Heart left ventricle (tissue), 16 donors: ENCODE measurements at places on chromosomes 5 and 9.
A peak's percentile ranks its signal among the peaks of the same experiment; 100 is the strongest.

DNA sequence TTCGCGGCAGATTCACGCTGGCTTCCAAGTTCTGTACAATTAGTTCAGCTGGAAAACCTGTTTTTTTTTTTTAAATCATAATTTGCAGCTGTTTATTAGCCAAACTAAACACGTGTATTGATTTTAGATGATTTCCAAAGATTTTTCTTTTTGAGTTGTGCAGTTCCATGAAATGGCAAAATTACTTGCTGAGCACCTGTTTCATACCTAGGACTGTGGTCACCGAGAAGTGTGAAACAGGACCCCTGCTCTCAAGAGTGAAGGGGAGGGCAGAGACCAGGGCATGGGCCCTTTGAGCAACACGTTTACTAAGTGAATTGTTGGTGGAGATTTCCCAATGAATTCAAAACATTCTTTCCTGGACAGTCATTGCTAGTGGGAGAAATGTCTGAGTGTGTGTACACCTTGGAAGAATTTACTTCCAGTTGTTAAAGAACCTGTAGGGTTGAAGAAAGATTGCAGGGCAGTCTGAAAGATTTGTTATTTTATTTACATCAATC lies 688 bp downstream of the SNX24 start:
- DNase-seq = no peak
- H3K4me1 ChIP-seq = peaks cover 17% of the 10 kb centered on the region
- no peaks in the 10 kb centered on the region for H3K36me3 ChIP-seq
- H3K27me3 ChIP-seq = no peaks in the 10 kb centered on the region
- peak overlapping the region; percentile 82 for H3K4me3 ChIP-seq
- H3K27ac ChIP-seq = peak overlapping the region; percentile 87

DNA sequence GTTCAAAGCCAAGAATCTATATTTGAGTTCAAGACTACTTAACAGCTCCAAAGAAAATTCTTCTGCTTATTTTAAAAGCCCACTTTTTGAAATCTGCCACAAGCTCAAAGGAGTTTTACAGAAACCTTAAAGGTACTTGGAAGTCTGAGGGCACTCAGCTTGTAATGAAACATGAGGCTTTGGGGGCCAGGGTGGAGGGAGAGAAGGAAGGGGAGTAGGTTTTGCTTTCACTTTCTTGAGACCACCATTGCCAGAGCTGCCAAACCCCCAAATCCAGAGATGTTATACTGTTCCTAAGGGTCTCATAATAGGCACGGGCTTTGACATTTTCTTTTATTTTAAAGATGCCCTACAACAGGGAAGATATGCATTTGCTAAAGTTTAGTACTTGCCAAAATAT lies 42.6 kb upstream of the TNFAIP8 start:
- H3K27me3 ChIP-seq = no peaks in the 10 kb centered on the region
- H3K4me3 ChIP-seq = no peak overlapping the region
- no peak for DNase-seq
- H3K36me3 ChIP-seq = no peaks in the 10 kb centered on the region

DNA sequence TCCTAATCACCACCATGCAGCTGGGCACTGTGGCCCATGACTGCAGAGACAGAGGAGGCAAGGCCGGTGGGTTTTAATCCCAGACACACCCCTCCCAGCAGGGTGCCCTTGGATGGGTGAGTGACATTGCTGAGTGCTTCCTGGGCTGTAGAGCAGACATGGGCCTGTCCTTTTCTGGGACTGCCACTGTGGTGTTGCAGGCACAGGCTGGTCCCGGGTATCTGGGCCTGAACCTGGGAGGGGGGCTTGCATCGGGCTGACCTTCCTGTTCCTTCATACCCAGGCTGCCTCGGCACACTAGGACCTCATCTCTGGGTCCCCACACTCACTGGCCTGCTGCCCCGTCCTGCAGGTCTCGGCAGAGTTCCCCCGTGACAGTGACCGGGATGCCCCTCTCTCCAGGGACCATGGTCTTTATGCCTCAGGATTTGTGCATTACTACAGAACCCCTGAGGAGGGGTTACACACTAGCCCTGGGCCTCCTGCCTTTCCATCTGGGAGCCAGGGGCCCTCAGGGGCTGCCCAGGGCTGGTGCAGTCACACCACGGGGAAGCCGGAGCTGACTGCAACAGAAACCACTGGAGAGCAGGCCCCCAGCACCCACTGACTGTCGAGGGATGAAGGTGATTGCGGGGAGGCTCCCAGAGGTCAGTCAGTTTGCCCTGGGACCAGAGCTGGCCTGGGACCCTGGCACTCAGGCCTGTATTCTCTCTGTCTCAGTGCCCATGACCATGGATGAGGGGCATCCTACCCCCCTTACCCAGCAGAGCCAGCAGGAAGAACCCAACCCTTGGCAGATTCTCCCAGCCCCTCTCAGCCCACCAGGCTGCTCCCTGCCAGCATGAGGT lies 8.9 kb upstream of the SLC25A48 start:
- H3K4me1 ChIP-seq = no peaks in the 10 kb centered on the region
- no peaks in the 10 kb centered on the region for H3K27me3 ChIP-seq
- no peak overlapping the region for H3K4me3 ChIP-seq
- H3K36me3 ChIP-seq = no peaks in the 10 kb centered on the region
- DNase-seq = no peak

GRCh38 chr9:130172161-130172857 lies at the start of gene NCS1:
NCS1 (plus strand) TSS chr9:130172404; CDS start chr9:130172664, 260 bp downstream.
- no peaks in the 10 kb centered on the region for H3K36me3 ChIP-seq
- no peaks in the 10 kb centered on the region for H3K4me1 ChIP-seq
- peak; percentile 77 for DNase-seq
- H3K27me3 ChIP-seq = peaks cover 7% of the 10 kb centered on the region

DNA sequence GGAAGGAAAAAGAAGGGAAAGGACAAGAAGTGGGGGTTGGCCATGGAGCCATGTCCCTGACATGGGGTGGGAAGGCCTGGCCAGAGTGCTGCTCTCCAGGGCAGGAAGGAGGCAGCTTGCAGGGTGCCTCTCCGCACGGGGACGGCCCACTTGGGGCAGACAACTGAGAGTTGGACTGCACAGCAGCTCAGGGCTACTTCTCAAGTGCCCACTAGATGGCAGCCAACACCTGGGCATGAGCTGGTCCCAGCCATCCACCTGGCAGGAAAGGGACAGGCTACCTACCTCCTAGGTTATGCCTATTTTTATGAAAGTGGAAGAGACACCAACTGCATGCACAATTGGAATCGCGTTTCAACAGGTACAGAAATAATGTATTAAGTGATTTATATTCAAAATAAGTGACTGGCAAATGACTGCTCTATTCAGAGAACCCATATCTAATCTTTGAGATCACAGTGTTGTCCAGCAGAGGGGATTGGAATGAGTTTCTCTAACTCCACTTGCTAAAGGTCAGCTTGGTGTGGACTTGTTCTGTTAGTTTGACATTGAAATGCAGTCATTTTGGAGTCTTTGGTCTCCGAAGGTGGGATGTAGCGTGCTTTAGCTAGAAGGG lies 113.4 kb downstream of the SYK start:
- no peak overlapping the region for H3K4me3 ChIP-seq
- no peaks in the 10 kb centered on the region for H3K36me3 ChIP-seq
- DNase-seq = peak; percentile 77
- H3K27me3 ChIP-seq = no peaks in the 10 kb centered on the region
- no peak overlapping the region for H3K27ac ChIP-seq
- no peaks in the 10 kb centered on the region for H3K4me1 ChIP-seq

DNA sequence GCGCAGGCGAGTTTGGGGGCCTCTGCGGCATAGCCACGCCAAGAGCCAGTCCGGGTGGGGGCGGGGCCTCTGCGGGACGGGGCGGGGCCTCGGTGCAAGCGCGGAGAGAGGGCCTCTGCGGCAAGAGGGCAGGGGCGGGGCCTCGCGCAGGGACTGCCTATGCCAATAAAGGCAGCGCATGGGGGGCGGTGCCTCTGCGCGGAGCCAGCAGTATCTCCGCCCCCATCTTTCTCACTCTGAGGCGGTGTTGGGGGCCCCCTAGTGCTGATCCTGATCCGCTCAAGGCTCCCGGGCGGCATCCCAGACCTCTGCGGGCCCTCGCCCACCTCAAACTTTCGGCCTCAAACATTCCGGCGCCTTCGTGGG lies 9.2 kb upstream of the GPRIN1 start:
- H3K27me3 ChIP-seq = peaks cover 48% of the 10 kb centered on the region
- H3K4me3 ChIP-seq = no peak overlapping the region
- H3K4me1 ChIP-seq = no peaks in the 10 kb centered on the region
- DNase-seq = peak; percentile 65
- no peak overlapping the region for H3K27ac ChIP-seq

GRCh38 chr5:76345582-76345981 lies 57.5 kb upstream of the IQGAP2 start:
- H3K27me3 ChIP-seq = no peaks in the 10 kb centered on the region
- no peak for DNase-seq
- H3K4me1 ChIP-seq = no peaks in the 10 kb centered on the region

DNA sequence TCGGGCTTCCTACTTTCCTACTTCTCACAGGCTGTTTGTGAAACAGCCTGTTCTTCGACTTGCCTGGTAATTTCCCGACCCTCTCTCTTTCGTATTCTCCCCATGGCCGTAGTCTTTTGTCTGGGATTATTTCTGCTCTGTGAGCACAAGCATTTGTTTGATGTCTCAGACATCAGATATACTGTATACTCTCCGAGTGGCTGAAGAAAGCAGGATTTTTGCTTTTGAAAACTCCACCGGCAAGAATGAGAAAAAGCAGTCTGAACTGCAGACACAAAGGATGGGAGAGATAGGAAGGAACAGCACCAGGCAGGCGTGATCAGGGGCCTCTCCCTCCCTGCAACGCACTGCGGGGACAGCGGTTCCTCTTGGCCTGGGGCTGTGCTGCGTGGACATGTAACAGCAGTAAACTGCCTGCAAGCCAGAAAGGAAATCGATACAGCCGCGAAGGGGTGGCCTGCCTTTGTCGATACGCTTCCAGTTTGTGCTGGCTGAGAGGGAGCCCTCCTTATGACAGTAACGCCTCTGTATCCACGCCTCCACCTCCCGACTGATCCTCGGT lies 313.9 kb upstream of the TLE4 start:
- no peaks in the 10 kb centered on the region for H3K36me3 ChIP-seq
- DNase-seq = no peak
- no peak overlapping the region for H3K27ac ChIP-seq
- no peaks in the 10 kb centered on the region for H3K4me1 ChIP-seq
- H3K4me3 ChIP-seq = peak overlapping the region; percentile 26

GRCh38 chr9:92257327-92257726 lies 36.2 kb downstream of the IARS1 start:
- no peak overlapping the region for H3K4me3 ChIP-seq
- DNase-seq = no peak
- H3K27ac ChIP-seq = no peak overlapping the region
- H3K36me3 ChIP-seq = peaks cover 39% of the 10 kb centered on the region
- no peaks in the 10 kb centered on the region for H3K4me1 ChIP-seq
- no peaks in the 10 kb centered on the region for H3K27me3 ChIP-seq

GRCh38 chr5:37915097-37915736 lies 75.4 kb upstream of the GDNF start:
- no peak overlapping the region for H3K4me3 ChIP-seq
- no peak overlapping the region for H3K27ac ChIP-seq
- no peaks in the 10 kb centered on the region for H3K4me1 ChIP-seq
- DNase-seq = no peak
- no peaks in the 10 kb centered on the region for H3K36me3 ChIP-seq
- no peaks in the 10 kb centered on the region for H3K27me3 ChIP-seq

- H3K27ac ChIP-seq = no peak overlapping the region
- no peak overlapping the region for H3K4me3 ChIP-seq
- DNase-seq = no peak
- H3K36me3 ChIP-seq = no peaks in the 10 kb centered on the region
Observed at GRCh38 chr5:59565551-59565950, 328.0 kb downstream of the PDE4D start.

- H3K36me3 ChIP-seq = peaks cover 7% of the 10 kb centered on the region
- DNase-seq = peak; percentile 67
- H3K4me1 ChIP-seq = no peaks in the 10 kb centered on the region
- no peaks in the 10 kb centered on the region for H3K27me3 ChIP-seq
- peak overlapping the region; percentile 90 for H3K27ac ChIP-seq
Observed at GRCh38 chr5:156329171-156329611, 2.2 kb downstream of the SGCD start.

GRCh38 chr9:91146391-91147019 lies 215.2 kb downstream of the AUH start:
- peaks cover 2% of the 10 kb centered on the region for H3K4me1 ChIP-seq
- H3K36me3 ChIP-seq = no peaks in the 10 kb centered on the region
- H3K27me3 ChIP-seq = no peaks in the 10 kb centered on the region

- H3K36me3 ChIP-seq = peaks cover 85% of the 10 kb centered on the region
- DNase-seq = no peak
- no peak overlapping the region for H3K27ac ChIP-seq
- no peaks in the 10 kb centered on the region for H3K4me1 ChIP-seq
- H3K4me3 ChIP-seq = no peak overlapping the region
Observed at GRCh38 chr9:120830151-120830550, 12.6 kb downstream of the PSMD5 start.

- H3K36me3 ChIP-seq = no peaks in the 10 kb centered on the region
- no peaks in the 10 kb centered on the region for H3K4me1 ChIP-seq
- H3K4me3 ChIP-seq = no peak overlapping the region
- no peak for DNase-seq
- H3K27me3 ChIP-seq = no peaks in the 10 kb centered on the region
- H3K27ac ChIP-seq = no peak overlapping the region
Observed at GRCh38 chr9:114549697-114550330, 37.8 kb upstream of the ATP6V1G1 start.

GRCh38 chr5:81749561-81750307 lies 1.2 kb downstream of the SSBP2 start:
- DNase-seq = peak; percentile 51
- H3K4me1 ChIP-seq = peaks cover 2% of the 10 kb centered on the region
- H3K27me3 ChIP-seq = no peaks in the 10 kb centered on the region
- H3K4me3 ChIP-seq = peak overlapping the region; percentile 78
- no peaks in the 10 kb centered on the region for H3K36me3 ChIP-seq
- peak overlapping the region; percentile 100 for H3K27ac ChIP-seq

DNA sequence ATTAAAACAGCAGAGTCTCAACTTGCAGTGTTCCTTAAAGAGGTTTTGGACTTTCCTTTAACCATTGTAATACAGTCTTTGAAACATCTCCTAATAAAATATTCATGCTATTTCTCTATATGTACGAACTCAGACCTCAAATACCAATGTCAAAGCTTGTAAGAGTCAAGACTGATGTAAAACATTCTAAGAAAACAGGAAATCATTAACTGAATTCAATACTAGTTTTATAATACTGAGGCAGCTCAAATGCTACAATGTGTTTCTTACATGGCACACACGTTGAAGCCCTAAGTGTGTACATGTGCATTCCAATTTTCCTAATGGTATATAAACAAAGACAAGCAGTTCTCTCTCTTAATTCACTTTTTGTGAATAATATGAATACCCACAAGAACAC lies 11.6 kb downstream of the PSIP1 start:
- no peaks in the 10 kb centered on the region for H3K27me3 ChIP-seq
- no peak overlapping the region for H3K4me3 ChIP-seq
- DNase-seq = no peak
- peaks cover 29% of the 10 kb centered on the region for H3K36me3 ChIP-seq
- H3K27ac ChIP-seq = no peak overlapping the region

GRCh38 chr9:20511686-20512085 lies 110.6 kb downstream of the MLLT3 start:
- H3K27ac ChIP-seq = no peak overlapping the region
- H3K36me3 ChIP-seq = no peaks in the 10 kb centered on the region
- DNase-seq = no peak
- no peak overlapping the region for H3K4me3 ChIP-seq
- H3K4me1 ChIP-seq = peaks cover 29% of the 10 kb centered on the region
- no peaks in the 10 kb centered on the region for H3K27me3 ChIP-seq
